ENCODE measurements at places on chromosomes 5 and 9.
A peak's percentile ranks its signal among the peaks of the same experiment; 100 is the strongest.

- no peak for DNase-seq
These were observed 134.7 kb downstream of the SEMA5A start for GRCh38 chr5:9411142-9411541.

GRCh38 chr5:148792744-148793143 is 33.7 kb upstream of the ADRB2 start:
- DNase-seq = no peak

DNA sequence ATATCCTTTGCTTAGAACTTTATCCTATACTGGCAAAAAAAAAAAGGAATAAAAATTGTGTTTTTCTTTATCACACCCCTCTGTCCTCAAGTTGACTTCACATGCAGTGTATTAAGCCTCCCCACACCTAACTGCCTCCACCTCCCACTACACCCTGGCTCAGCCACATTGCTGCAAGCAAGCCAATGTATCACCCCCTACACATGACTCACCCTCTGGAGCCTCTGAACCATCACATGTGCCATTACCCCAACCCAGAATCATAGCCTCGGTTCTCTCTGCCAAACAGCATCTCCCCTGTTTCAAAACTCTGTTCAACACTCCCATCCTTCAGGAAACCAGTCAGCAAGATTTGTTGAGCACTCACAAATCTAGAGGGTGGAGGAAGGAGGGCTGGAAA is 209.0 kb downstream of the CWC27 start:
- DNase-seq = no peak

GRCh38 chr5:88548136-88548805 is 279.6 kb upstream of the TMEM161B start:
- no peak for DNase-seq

DNA sequence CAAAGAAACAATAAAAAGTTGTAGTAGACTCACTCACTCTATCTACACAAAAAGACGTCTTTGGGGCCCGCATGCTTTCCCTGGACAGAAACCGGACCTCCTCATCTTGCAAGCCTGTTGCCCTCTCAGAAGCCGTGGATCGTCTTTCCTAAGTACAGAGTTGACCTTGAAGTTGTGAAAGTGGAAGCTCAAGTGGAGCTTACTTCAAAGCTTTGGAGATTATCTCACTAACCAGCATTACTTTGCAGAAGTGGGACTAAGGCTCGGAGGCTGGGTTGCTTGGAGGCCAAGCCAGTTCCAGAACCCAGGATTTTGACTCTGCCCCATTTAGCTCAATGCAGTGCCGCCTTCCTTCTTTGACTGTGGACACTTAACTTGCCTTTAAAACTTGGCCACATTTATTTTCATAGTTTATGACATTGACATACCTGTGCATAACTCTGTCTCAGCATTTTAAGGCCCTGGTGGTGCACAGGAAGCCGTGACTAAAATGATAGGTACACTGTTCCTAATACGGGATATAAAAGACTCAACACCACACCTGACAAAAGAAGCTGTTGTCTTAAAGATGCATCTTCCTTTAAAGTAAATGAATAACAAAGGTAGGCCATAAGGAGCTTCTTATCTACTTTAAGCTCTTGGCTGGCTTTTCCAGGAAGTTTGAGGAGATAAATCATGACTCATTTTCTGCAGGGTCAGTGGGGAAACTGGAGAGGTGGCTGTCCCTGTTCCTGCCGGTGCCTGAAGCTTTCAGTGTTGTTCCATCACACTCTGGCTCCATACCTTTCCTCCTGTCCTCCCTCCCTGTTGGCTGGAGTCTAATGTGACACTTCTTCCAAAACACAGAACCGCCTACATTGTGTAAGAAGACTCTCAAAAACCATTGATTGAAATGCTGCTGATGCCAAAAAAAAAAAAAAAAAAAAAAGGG is 10.7 kb downstream of the SLC25A25 start:
- DNase-seq = no peak

- DNase-seq = no peak
These were observed 975 bp upstream of the NXNL2 start for GRCh38 chr9:88533951-88534455.

DNA sequence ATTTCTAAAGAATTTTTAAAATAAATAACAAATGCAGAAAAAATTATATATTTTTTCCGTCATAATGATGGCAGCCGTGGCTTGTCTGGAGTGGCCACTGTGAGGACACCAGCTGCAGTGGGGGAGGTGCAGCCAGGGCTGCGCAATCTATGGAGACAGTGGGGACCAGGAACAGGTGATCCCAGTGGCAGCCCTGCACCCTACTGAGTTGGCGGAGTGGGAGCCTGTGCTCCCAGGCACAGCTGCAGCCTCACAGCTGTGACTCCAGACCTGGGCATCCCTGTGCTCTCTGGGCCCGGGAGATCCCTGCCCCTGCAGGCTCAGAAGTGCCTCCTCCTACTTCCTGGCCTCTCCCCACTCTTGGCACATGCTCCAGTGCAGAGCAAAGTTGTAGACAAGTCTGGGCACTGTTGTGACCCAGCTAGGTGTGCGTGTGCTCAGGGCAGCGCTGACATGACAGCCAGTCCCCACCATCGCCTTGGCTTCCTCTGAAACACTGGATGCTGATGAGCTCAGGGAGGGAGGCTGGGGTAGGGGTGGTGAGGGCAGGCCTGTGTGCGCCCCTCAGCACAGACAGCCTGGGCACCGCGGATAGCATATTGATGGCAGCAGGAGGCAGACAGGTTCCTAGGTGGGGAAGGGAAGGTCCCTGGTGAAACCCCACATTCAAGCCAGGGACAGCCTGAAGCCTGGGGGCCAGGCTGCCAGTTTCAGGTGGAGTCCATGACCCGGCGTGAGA is 96.0 kb upstream of the PRR16 start:
- DNase-seq = no peak

- DNase-seq = no peak
These were observed 5.9 kb downstream of the NINJ1 start for GRCh38 chr9:93128011-93128714.

GRCh38 chr9:121800376-121800775 is 148.9 kb downstream of the DAB2IP start:
- no peak for DNase-seq

DNA sequence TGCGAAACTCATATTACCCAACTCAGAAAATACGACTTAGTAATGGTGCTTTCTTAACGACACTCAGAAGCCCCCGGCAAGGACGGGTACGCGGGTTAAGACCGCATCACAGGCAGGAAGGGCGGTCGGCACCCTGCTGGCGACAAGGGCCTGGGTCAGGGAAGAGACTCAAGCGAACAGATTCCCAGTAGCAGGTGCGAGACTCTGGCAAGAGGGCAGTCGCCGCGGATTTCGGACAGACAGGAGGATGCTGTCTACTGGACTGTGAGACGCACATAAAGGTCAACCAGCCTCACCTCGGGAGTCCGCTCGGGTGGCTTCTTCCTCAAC is 398 bp downstream of the RAPGEF6 start:
- DNase-seq = peak; percentile 58

DNA sequence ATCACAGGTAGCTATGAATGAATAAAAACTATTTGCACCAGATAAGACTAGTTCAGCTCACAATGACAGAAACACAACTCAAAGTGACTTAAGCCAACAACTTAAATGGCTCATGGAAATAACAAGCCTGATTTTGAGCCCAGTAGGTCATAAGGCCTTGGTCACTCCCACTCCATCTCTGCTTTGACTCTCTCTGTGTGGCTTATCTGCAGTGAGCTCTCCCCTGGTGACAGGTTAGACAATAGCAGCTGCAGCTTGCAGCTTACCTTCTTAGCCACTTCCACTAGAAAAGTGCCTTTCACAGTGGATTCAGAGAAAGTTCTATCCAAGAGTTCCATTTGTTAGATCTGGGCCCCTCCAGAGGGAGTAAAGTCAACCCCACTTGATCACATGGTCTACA is 315.7 kb downstream of the RAB3C start:
- no peak for DNase-seq

- no peak for DNase-seq
These were observed 108.2 kb upstream of the MPDZ start for GRCh38 chr9:13387734-13388067.

- no peak for DNase-seq
These were observed 31.0 kb downstream of the CAMK4 start for GRCh38 chr5:111255169-111255568.

Data from effector CD4-positive, alpha-beta T cell (primary cell).